ENCODE measurements at places on chromosomes 11 and 22. TPM values are rescaled to one million over a fixed set of nuclear protein-coding genes. Genes with fewer than 3 reads are reported as not detected.

DNA sequence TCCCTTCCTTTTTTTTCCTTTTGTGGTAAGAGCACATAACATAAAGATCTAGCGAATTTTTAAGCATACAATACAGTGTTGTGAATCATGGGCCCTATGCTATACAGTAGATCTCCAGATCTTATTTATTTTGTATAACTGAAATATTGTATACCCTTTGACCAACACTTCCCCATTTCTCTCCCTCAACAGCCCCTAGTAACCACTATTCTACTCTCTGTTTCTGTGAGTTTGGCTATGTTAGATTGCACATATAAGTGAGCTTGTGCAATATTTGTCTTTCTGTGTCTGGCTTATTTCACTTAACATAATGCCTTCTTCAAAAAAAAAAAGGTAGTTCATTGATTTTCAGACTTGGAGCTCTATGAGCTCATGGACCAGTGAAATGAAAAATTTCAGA, 180.5 kb downstream of the C11orf91 start:
- DNase-seq: no peak
- H3K4me3 ChIP-seq: no peak overlapping the region

DNA sequence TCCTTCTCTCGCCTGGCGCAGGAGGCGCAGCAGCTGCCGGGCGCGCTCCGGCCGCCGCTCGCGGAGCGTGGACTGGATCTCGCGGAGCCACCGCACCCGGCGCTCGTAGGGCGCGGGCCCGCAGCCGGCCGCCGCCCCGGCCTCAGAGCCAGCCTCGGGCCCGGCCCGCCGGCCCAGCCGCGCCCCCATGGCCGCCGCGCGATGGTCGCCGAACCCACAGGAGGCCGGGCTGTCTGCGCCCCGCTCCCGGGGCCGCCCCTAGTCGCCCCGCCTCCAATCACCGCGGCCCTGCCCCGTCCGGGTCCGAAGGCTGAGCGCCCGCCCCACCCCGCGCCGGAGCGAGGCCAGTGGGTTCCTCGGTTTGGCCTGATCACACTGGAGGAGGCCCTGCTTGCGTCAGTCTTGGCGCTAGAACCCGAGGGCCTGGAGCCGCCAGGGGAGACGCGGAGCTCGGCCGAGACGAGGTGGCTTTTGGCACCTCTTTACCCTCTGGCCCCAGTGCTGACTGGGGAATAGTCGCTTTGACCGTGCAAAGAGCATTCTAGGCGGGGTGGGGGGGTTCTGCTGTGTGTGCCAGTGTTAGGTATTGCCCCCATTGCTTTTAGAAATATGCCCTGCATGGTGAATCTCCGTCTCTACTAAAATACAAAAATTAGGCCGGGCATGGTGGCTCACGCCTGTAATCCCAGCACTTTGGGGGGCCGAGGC, at the start of gene LRRC75B:
Gene LRRC75B, minus strand, starts transcription at position 223 of the 708 bp plus-strand sequence. Its CDS starts 34 bp downstream, at position 189.
- peak within 1 kb of the TSS; percentile 72 for H3K27ac ChIP-seq
- DNase-seq: peak; percentile 93
- peaks cover 11% of the 10 kb centered on the region for H3K4me1 ChIP-seq
- peaks cover 16% of the 10 kb centered on the region for H3K36me3 ChIP-seq
- H3K27me3 ChIP-seq: no peaks in the 10 kb centered on the region

DNA sequence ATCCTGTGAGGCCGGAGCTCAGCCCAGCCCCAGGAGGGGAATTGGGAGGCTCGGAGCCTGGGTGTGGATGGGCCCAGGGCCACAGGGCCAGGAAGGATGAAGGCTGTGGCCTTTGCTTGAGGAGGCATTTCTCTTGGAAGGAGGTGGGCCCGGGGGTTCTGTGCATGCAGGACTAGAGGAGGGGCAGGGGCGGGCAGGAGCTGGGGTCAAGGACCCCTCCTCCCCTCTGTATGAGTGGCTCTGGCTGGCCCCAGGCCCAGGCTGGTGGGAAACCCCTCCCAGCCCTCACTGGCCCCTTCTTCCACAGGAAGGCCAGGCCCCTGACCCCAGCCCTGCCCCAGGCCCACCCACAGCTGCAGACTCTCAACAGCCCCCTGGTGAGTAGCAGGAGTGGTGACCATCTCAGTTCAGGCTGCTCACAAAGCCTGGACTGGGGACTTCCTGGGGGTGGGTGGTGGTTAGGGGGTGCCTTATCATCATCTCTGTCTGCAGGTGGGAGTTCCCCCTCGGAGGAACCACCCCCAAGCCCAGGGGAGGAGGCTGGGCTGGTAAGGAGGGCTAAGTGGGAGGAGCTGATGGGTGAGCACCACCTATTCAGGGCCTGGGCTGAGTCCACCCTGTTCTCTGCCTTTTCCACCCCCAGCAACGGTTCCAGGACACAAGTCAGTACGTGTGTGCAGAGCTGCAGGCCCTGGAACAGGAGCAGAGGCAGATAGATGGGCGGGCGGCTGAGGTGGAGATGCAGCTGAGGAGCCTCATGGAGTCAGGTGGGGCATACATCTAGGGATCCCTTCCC, 6.0 kb downstream of the KCNK7 start:
- H3K4me1 ChIP-seq: peaks cover 91% of the 10 kb centered on the region
- peak overlapping the region; percentile 76 for H3K27ac ChIP-seq
- H3K27me3 ChIP-seq: no peaks in the 10 kb centered on the region
- H3K36me3 ChIP-seq: peaks cover 68% of the 10 kb centered on the region
- H3K4me3 ChIP-seq: no peak overlapping the region
- no peak for DNase-seq

TEAD1 gene
- 60.2 TPM for total RNA-seq

DNA sequence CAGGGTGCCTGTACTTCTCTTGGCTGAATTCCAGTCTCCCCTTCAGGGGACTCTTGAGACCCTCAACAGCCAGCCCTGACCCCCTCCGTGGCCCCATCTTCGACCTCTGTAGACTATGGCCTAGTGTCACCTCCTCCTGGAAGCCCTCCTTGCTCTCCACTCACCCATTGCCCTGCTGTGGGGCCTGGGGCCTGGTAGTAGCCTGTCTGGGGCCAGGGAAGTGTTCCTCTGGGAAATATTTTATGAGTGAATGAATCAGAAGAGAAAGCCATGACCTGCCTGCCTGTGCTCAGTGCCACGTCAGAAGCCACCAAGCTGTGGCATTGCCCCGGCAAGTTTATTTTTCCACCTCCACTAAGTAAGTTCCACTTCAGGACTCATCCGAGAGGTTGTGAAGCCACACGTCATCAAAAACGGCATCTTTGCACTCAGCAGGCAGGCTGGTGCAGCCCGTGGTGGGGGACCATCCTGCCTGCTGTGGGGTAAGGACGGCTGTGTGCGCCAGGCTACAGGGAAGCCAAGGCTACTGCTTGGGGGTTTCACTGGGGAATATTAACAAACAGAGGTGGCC, 59.6 kb upstream of the PPARA start:
- H3K27me3 ChIP-seq: no peaks in the 10 kb centered on the region
- H3K36me3 ChIP-seq: peaks cover 65% of the 10 kb centered on the region
- no peak overlapping the region for H3K4me3 ChIP-seq
- peaks cover 60% of the 10 kb centered on the region for H3K4me1 ChIP-seq
- DNase-seq: no peak

DNA sequence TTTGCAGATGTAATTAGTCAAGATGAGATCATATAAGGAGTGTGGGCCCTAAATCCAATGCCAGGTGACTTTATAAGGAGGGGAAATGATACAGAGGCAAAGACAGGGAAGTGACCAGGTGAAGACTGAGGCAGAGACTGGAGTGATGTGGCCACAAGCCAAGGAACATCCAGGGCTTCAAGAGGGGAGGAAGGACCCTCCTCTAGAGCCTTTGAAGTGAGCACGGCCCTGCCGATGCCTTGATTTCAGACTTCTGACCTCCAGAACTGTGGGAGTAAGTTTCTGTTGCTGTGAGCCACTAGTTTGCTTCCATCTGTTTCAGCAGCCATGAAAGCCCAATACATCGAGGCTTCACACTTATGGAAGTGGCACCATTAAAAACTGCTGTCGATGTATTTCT, 78.7 kb downstream of the SHANK2 start:
- no peaks in the 10 kb centered on the region for H3K36me3 ChIP-seq
- H3K4me3 ChIP-seq: no peak overlapping the region
- no peaks in the 10 kb centered on the region for H3K4me1 ChIP-seq
- no peaks in the 10 kb centered on the region for H3K27me3 ChIP-seq
- DNase-seq: no peak

SLC7A4 gene
- total RNA-seq: 0.13 TPM

TUB gene
- total RNA-seq: 16.7 TPM

- peaks cover 44% of the 10 kb centered on the region for H3K4me1 ChIP-seq
- H3K4me3 ChIP-seq: no peak overlapping the region
- peaks cover 22% of the 10 kb centered on the region for H3K27me3 ChIP-seq
- no peaks in the 10 kb centered on the region for H3K36me3 ChIP-seq
- peak overlapping the region; percentile 29 for H3K27ac ChIP-seq
- peak; percentile 82 for DNase-seq
Observed at GRCh38 chr22:27135031-27135981, 477.9 kb downstream of the MIAT start.

- no peaks in the 10 kb centered on the region for H3K4me1 ChIP-seq
- H3K4me3 ChIP-seq: no peak overlapping the region
- H3K27ac ChIP-seq: no peak overlapping the region
- no peak for DNase-seq
- no peaks in the 10 kb centered on the region for H3K36me3 ChIP-seq
Observed at GRCh38 chr11:11611381-11611780, 10.4 kb downstream of the GALNT18 start.

All from muscle of leg (tissue), 16 donors.